ENCODE measurements at places on chromosomes 1 and 21.

DNA sequence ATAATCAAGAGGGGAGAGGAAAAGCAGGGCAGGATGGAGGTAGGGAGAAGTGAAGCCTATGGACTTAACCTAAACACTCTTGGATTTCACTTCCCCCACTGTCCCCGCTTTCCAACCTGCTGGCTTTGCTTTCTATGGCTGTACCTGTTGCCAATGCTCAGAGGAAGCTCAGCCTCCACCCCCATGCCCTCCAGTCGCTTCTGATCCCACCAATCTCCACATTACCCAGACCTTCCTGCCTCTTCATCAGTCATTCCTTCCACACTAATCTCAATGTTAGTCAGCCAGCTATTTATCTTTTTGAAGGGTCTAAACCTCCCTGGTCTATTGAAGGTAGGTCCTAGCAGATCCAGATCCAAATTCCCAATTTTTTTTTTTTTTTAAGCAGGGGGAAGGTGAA is 24.1 kb downstream of the ERI3 start:
- no peak for DNase-seq

DNA sequence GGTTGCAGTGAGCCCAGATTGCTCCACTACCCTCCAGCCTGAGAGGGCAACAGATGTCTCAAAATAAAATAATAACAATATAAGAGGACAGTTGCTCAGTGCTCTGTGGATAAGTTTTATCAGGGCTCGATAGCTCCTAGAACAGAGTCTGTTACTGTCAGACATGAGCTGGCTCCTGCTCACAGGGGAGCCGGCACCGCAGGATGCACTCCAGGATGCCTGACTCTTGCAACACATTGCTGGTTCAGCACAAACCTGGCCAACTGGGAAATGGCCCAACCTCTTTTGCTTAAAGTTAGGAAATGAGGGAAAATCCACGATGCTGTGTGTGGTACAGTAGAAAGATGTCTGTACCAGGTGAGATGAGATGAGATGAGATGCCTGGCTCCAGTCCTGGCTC is 5.8 kb upstream of the CTSE start:
- DNase-seq: no peak

- no peak for DNase-seq
Observed at GRCh38 chr1:158507511-158507910, 35.5 kb downstream of the OR10R2 start.

DNA sequence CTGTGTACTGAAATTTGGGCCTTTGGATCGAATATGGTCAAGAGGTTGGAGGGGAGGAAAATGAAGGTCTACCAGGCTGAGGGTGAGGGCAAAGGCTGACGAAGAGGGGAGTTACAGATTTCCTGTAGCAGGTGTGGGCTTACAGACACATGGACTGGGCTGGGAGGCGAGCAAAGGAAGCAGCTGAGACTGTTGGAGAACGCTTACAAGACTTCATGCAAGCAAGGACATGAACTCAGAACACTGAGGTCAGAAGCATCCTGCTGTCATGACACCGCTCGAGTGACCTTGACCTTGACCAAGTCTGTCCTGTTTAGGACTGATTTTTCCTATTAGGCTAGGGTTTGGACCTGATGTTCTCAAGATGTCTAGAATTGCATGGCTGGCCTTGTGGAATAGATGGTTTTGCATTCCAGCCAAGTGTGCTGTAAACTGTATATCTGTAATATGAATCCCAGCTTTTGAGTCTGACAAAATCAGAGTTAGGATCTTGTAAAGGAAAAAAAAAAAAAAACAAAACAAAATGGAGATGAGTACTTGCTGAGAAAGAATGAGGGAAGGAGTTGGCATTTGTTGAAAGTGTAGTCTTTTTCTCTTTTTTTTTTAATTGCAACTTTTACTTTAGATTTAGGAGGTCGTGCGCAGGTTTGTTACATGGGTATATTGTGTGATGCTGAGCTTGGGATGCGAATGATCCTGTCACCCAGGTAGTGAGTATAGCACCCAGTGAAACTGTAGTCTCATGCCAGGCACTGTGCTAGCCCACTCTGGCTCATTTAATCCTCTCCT is 5.8 kb downstream of the ELF3 start:
- DNase-seq: no peak

DNA sequence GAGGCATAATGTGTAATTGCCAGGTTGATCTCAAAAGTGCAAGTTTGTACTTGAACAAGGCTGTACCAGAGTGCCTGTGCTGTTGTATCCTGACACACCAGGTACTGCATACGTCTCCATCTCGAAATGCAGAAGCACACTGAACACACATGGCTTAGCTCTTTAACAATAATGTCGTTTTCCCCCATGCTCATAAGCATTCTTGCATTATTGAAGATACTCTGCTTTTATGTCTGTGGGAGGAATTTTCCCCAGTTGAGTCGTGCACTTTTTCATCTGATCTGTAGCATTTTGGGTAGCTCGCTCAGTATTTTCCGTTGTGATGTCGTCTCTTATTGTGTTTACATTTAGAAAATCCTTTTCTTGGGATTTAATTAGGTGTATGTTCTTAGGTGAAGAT is 98.7 kb downstream of the PCBP3 start:
- DNase-seq: no peak

GRCh38 chr21:38679534-38679933 is 126.2 kb upstream of the ETS2 start:
- no peak for DNase-seq

DNA sequence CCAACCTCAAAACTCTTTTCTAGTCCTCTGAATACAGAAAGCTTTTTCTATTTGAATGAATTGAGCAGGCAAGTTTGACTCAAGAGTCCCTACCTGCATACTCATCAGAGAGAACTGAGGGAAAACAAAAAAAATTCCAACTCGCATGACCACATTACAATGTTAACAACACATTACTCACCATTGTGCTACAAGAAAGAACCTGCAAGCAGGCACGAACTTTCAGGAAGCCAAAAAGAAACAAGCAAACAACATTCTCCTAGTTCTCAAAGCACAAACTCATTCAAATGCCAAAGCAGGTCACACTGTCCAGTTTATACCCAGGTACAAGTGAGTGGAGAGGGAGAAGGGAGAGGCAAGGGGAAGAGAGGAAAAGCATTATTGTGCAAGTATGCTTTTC is 14.6 kb downstream of the OTUD7B start:
- no peak for DNase-seq
